ENCODE measurements at places on chromosomes 5 and 9.

GRCh38 chr5:139676951-139677735 lies 29.0 kb downstream of the CXXC5 start:
- no peak for DNase-seq

DNA sequence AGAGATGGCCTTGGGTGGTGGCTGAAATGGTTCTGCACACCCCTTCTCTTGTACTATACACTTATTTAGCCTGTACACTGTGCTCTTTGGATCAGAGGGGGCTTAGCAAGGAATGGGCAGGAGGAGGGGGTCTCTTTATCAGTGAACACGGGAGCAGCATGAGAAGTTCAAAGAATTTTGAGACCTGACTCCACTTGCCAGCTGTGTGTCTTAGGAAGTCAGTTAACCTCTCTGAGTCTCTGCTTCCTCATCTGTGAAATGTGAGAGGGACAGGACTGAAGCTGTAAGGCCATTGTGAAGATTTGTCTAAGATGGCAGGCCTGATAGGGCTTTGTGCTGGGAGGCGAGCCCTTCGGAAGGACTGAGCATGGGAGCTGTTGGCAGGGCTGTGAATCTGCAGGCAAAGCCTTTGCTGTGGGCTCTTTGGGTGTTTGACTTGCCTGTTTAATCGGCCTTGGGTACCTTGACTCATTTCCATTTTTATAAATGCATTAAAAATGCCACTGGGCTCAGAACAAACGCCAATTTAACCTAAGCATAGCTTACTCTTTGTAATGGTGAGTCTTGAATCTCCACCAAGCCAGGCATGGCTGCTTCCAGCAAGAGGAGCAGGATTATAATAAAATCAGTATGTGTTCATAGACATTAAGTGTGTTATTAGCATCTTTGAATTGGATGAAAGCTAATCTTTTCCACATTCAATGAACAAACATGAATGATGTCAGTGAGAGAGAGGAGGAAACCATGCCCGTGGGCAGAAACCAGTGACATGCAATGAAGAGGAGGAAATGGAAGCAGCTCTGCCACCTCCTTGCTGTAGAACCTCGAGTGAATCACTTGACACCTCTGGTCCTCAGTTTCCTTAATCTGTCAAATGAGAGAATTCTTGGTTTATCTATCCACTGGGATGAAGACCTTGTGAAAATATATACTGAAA lies 89.4 kb downstream of the MACROH2A1 start:
- DNase-seq = no peak

GRCh38 chr5:165185716-165186115 lies 1680.3 kb downstream of the MAT2B start:
- DNase-seq = no peak

DNA sequence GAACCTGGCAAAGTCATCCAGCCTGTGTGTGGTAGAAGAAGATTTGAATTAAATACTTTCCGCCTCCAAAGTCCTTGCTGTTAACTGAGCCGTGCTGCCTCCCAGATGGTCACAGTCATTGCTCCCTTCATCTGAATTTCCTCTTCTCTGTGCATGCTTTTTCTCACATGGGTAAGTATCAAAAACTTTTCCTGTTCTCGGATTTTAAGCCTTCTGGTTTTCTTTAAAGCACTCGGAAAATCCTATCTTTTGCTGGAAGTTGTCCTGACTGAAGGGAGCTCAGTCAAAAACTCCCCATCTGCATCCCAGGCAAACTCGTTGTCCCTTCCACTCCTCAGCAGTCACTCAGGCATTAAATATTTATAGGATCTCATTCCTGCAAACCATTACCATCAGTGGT lies 290.0 kb upstream of the PIK3R1 start:
- no peak for DNase-seq

DNA sequence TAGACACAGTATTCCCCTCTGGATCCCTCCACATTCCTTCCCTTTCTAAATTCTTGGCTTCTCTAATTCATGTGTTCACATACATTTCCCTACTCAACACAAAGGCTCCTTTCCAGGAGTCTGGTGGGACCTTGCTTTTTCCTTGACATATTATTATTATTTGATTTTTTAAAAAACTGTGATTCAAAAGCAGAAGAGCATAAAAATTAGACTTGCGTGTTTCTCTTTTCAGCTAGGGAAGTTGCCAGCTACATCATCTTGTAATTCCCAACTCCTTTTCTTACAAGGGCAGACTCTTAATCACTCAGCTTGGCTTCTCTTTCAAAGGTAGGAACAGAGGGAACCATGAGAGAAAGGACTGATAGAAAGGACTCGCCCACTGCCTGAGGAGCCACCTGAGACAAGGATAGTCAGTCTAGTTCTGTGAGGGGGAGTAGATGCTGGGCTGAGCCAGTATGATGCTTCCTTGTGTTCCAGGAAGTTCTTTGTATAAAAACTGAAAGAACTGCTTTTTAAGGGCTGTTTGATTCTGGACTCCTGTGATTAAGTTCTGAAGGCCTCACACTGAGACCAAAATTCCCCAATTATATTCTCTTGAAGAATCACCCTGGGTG lies 51.0 kb upstream of the DPYSL3 start:
- DNase-seq = no peak

GRCh38 chr9:132743931-132744479 lies 73.7 kb downstream of the GTF3C4 start:
- DNase-seq = no peak

- DNase-seq = no peak
Measured at GRCh38 chr5:169182797-169183196, 118.1 kb downstream of the SLIT3 start.

- DNase-seq = no peak
Measured at GRCh38 chr9:98627296-98627695, 81.4 kb downstream of the GABBR2 start.

GRCh38 chr5:141398608-141399007 lies 861 bp downstream of the PCDHGB5 start:
- no peak for DNase-seq

DNA sequence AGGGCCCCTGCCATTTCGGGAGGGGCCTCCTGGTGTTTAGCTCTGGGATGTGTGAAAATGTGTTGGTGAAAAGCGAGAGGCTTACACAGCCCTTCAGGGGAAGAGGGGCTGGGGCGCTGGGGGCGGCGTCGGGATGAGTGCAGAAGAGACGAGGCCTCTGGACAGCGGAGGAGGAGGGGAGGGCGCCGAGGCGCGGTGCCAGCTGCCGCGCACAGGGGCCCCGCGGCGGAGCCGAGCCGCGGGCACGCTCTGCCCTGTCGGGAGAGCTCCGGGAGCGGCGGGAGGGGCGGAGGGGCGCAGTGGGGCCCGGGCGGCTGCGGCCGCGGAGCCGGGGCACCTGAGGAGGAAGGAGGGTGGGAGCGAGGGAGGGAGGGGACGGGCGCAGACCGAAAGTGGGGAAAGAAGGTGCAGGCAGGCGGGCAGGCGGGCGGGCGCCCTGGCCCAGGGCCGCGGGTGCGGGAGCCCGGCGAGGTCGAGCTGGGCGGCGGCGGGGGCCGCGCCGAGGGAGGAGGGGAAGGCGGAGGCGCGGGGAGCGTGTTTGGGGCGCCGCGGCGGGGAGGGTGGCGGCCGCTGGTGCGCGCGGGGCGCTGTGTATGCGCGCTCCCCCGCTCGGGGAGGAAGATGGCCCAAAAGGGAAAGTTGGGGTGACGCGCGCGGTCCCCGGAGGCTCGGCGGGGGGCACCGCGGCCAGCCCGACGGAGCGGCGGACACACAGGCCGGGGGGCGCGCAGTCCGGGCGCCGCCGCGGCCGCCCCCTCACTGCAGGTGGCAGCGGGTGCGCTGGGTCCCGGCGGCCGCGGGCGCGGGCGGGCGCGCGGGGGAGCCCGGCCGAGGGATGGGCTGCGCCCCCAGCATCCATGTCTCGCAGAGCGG lies at the start of gene PDE8B:
PDE8B (plus strand) TSS at position 590 of the 873 bp plus-strand sequence; CDS start at position 836, 246 bp downstream.
- no peak for DNase-seq

GRCh38 chr5:173301695-173302545 lies 26.3 kb downstream of the STC2 start:
- DNase-seq = no peak

Data from stimulated activated CD8-positive, alpha-beta memory T cell treated with anti-CD3 and anti-CD28 coated beads, Interleukin-15, amount 100 ng/mL, for 4 hours (primary cell).